ENCODE measurements at places on chromosomes 7 and 10. TPM values are rescaled to one million over a fixed set of nuclear protein-coding genes. Genes with fewer than 3 reads are reported as not detected.

Gene COG5
- total RNA-seq: 6.4 TPM

Gene C7orf33
- total RNA-seq: not detected

Gene LMTK2
- total RNA-seq: 10.3 TPM

Gene ZNF467
- total RNA-seq: 0.97 TPM

Gene RPEL1
- 0.09 TPM for total RNA-seq

Gene SEMA3E
- 2.3 TPM for total RNA-seq
